ENCODE measurements at places on chromosomes 4 and X.

DNA sequence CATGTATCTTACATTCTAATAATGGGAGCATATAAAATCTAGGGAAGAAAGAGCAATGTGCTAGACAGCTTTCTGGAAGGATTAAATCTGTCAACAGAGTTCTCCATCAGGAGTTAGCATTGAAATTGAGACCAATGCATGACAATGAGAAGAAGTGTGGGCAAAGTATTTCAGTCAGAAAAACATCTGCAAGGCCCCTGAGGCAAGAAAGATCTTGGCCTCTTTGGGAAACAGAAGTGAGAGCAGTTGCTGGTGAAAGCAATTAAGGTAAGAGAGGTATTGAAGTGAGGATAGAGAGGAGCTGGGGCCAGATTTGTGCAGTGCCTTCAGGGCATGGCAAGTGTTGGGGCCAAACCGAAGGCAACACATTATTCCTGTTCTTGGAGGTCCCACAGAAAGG lies 999.1 kb downstream of the STPG2 start:
- no peak for DNase-seq

DNA sequence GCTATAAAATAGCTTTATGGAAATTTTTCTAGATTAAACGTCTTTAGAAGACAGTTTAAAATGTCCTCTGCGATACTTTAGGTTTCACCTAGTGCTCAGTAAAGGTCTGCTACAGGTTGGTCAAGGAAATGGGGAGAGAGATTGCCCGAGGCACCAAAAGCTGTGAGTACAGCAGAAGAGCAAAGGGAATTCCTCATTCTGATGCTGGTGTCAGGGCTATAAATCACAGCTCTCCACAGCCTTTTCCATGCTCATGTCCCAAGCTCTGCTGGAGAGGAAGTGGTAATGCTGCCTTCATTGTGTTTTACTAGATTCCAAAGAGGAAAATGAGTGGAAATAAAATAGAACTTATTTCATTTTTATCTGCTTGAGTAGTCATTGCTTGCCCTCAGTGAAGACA lies 2060.4 kb downstream of the ARAP2 start:
- DNase-seq: no peak

- no peak for DNase-seq
Measured at GRCh38 chrX:13755254-13755653, 20.7 kb downstream of the OFD1 start.

- DNase-seq: peak; percentile 34
Measured at GRCh38 chrX:147912093-147912801, 528 bp downstream of the FMR1 start.

GRCh38 chr4:62449538-62449937 lies 1249.4 kb downstream of the ADGRL3 start:
- no peak for DNase-seq
